ENCODE measurements at places on chromosomes 12 and 14.

GRCh38 chr12:79919762-79920161 is 15.1 kb downstream of the PPP1R12A start:
- DNase-seq, result no peak

GRCh38 chr12:12081836-12082497 is 11.2 kb downstream of the BCL2L14 start:
- DNase-seq, result peak; percentile 17

GRCh38 chr14:90381011-90381786 is 15.6 kb upstream of the CALM1 start:
- no peak for DNase-seq

DNA sequence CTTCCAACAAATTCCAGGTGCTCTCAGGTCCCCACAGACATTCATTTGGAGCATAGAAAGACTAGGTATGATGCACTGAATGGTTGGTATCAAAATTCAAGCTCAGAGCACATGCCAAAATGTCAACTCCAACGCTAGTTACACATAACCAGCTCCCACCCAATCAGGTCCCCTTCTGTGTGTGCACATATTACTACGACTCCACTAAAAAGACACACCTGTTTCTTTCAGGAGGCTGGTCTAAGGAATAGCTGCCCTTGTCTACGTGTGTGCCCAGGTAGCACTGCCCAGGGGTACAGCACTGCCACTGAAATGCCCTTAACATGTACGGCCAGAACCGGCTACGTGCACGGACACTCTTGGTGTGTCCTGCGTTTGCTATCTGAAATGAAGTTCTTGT is 138.1 kb downstream of the KCNK10 start:
- no peak for DNase-seq

- no peak for DNase-seq
Measured at GRCh38 chr14:97053941-97054340, 256.8 kb downstream of the VRK1 start.

- no peak for DNase-seq
Measured at GRCh38 chr12:25839470-25839869, 119.0 kb upstream of the RASSF8 start.

- no peak for DNase-seq
Measured at GRCh38 chr12:116597886-116598285, 38.7 kb downstream of the MAP1LC3B2 start.

DNA sequence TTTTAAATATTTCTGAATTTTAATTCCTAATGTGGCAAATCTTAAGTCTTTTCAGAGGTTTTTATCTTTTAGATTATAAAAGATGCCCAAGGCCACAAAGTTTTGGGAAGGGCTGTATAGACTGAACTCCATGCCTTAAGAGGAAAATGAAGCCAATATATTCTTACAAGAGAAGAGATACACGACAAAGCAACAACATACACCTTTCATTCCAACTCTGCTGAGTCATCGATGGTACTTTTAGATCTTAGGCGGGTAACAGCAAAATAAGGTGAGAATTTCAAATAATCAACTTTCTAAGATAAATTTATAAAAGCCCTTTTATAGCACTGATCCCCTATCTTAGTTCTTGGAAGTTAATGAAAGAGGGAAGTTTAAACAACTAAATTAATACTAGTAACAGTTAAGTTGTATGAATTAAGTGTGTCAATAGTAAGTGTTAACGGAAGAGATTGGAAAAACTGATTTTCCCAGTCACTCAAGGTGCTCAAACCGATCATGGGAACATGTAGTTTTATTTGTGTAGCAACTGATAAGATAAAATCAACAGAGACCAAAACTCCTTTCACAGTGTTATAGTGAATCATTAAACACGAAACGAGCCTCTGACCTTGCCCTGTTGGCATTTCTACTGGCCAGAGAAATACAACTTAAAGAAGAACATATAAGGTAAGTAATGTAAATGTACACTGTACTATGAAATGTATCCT is 18.8 kb upstream of the PIK3C2G start:
- no peak for DNase-seq

DNA sequence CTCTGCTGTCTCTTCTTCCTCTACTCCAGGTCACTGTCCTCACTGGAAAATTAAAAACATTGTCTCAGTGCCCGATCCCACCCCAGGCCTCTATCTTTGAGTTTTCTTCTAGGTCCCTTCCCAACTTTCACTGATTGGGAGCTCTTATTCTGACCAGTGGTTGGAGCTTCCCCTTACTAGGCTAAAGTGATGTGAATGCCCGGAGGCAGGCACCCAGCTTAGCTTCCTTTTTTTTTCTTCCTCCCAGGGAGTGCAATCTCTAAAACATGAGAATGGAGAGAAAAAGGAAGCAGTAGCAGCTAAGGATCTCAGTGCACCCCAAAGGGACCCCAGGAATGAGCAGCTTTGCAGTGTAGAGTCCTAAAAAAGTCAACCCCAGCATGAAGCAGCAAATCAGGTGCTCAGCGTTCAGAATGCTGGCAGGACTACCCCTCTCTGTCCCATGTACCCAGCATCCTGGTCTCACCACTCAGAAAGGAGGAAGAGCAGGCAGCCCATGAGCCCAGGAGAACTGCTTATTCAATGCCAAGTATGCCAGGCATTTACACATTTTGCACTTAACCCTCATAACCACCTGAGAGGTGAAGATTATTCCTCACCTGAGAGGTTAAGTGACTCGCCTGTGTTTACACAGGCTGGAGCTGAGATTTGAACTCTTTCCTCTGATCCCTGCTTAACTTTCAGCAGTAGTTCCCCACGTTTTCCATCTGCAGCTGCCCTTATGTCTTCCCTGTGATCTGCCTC is 146.2 kb upstream of the PWP1 start:
- DNase-seq, result no peak

- DNase-seq, result no peak
Measured at GRCh38 chr14:83733670-83734069, 1796.3 kb upstream of the FLRT2 start.

- no peak for DNase-seq
Measured at GRCh38 chr12:64273527-64274403, 51.7 kb upstream of the KICS2 start.

GRCh38 chr12:22467190-22467589 is 77.2 kb downstream of the C2CD5 start:
- no peak for DNase-seq

DNA sequence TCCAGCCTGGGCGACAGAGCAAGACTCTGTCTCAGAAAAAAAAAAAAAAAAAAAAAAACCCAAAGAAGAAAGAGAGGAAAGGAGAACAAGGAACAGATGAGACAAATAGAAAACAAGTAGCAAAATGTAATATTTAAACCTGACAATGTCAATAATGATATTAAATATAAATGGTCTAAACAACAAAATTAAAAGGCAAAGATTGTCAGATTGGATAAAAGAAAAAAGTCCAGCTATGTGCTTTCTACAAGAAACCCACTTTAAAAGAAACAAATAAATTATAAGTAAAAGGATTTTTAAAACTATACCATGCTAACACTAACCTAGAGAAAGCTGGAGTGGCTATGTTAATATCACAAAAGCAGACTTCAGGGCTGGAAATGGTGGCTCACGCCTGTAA is 29.7 kb upstream of the APOF start:
- DNase-seq, result no peak

DNA sequence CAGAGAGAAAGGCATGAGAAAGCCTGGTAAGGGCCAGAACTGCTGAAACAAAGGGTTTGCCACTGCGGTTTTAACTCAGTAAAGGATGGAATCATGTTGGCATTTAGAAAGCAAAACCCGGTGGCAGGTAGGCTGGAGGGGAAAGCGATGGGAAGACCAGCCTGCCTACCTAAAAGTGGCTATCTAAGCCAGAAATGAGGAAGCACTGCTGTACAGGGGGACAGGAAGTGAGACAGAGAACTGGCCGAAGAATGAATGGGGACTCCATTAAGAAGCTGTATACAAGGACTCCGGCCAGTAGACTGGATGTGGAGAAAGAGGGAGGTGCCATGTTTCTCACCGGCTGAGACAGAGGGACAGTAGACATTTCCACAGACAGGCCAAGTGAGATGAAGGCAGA is 48.2 kb downstream of the PPM1H start:
- DNase-seq, result no peak

GRCh38 chr14:103290494-103290893 is 43.5 kb upstream of the EIF5 start:
- no peak for DNase-seq

GRCh38 chr12:2609020-2609419 is 185.8 kb upstream of the FKBP4 start:
- no peak for DNase-seq

GRCh38 chr14:22668417-22668816 is 24.3 kb upstream of the OR6J1 start:
- DNase-seq, result no peak

DNA sequence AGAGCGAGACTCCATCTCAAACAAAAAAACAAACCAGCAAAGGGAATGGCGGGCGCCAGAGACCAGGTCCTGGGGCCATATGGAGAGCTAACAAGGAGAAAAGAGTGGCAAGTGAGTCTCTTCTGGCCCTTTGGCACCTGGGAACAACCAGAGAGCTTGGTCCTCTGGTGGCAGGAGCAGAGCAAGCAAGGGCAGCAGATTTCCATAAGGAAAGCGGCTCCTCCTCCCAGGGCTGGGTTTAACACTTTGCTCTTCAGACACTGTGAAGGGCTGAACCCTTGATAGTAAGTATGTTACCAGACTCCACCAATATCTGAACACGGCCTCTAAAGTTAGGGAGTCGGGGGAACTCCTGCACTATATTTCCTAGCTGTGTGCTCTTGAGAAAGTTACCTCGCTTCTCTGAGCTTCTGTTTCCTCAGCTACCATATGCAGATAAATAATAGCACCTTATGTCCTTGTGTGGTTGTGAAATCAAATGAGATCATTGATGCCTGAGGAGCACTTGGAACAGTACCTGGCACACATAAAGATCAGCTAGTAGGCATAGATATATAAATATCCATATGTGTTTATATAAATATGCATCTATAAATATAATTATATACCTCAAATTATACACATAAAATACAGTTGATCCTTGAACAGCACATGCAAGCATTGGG is 33.4 kb upstream of the PLEKHG6 start:
- DNase-seq, result no peak

DNA sequence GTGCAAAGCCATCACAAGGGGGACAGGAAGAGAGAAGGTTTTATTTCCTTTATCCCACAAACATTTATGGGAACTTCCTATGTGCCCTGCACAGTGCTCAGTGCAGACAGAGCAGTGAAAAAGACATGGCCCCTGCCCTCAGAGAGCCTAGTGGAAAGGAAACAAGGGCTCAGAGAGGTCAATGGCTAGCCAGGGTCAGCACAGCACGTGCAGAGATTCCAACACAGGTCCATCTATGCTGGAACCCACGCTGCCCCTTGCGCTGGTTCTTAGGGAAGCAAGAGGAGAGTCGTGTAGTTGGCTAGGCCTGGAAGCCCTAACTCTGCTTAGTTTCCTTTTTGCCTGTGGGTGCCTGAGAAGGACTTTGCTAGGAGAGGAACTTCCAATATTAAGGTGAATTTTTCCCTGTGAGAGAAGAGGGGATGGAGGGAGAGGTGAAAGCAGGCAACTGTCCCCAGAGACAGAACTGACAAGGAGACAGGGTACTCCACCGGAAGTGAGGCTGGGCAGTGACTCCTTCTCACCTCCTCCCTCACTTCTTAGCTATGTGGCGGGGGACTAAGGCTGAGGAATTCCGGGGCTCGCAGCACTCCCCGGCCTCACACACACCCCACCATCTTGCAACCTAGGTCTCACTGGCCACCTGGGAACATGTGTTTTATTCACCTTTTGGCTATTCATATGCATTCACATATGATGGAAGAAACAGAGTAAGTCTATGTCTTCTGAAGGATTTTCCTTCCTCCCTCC is 12.1 kb upstream of the GPX2 start:
- DNase-seq, result no peak

DNA sequence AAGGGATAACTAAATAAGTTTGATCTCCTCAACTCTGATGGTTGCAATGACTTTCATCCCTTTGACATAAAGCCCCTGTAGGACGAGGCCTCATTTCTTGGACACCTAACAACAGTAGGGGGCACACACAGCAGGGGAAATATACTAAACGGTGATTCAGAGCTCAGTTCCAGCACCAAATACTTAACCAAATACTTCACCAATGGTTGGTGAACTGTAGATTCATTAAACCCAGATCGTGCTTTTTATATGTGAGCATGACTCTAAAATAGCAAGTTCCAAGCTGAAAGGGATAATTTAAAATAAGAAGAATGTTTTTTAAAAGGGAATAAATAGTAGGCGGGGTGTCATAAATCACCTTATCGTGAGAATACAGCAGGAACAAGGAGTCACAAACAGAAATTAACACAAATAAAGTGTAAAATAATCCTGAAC is 53.2 kb downstream of the ATG2B start:
- no peak for DNase-seq

- peak; percentile 58 for DNase-seq
Measured at GRCh38 chr12:57005980-57006808, at the start of gene ZBTB39. TSS of gene ZBTB39 (minus strand) at chr12:57006546. CDS start at chr12:57004917, 1,629 bp downstream.

- DNase-seq, result no peak
Measured at GRCh38 chr12:3458041-3458440, 33.0 kb upstream of the PRMT8 start.
